ENCODE measurements at places on chromosomes 1 and 21.

DNA sequence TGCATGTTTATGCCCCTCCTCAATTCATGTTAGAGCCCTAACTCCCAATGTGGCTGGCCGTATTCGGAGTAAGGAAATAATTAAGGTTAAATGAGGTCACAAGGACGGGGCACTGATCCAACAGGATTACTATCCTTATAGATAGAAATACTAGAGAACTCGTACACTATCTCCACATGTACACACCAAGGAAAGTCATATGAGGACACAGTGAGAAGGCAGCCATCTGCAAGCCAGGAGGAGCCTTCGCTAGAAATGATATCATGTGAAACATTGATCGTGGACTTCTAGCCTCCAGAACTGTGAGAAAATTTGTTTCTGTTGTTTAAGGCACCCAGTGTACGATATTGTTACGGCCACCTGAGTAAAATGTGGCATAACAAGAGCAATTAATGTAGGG lies 79.7 kb downstream of the FAF1 start:
- no peak for DNase-seq

GRCh38 chr1:228841632-228842031 lies 106.4 kb downstream of the RHOU start:
- DNase-seq, result no peak

GRCh38 chr1:30008372-30008997 lies 714.9 kb downstream of the MATN1 start:
- DNase-seq, result no peak

- no peak for DNase-seq
These were observed 109.0 kb downstream of the UBE2U start for GRCh38 chr1:64312431-64312830.

- DNase-seq, result peak; percentile 49
These were observed 213.5 kb upstream of the PTGFR start for GRCh38 chr1:78277253-78277652.

- no peak for DNase-seq
These were observed 12.1 kb downstream of the MCL1 start for GRCh38 chr1:150567341-150567716.

DNA sequence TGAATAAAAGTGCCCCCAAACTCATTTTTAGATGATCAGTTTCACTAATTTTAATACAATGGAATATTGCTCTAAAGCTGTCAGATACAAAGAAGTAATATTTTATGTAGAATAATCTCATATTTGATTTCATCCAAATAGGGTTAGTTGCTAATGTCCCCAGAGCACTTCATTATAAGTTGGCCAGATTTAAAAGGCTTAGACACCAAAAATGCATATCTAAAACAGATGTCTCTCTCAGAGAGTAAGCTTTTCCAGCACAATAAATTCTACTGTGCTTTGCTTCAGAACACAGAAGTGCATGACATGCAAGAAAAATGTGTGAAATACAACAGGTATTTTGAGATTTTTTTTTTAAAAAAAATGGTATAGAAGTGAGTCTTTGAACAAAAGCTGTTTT lies 194.2 kb downstream of the LRRIQ3 start:
- no peak for DNase-seq

GRCh38 chr1:169795687-169796086 lies 980 bp upstream of the METTL18 start:
- DNase-seq, result no peak

All from GM04503 (cell line).